Stimulated activated CD8-positive, alpha-beta memory T cell treated with anti-CD3 and anti-CD28 coated beads, Interleukin-2, amount 100 ng/mL, for 48 hours (primary cell): ENCODE measurements at places on chromosomes 5 and 9.

GRCh38 chr9:112489876-112490666 lies 3.4 kb downstream of the KIAA1958 start:
- DNase-seq: no peak

DNA sequence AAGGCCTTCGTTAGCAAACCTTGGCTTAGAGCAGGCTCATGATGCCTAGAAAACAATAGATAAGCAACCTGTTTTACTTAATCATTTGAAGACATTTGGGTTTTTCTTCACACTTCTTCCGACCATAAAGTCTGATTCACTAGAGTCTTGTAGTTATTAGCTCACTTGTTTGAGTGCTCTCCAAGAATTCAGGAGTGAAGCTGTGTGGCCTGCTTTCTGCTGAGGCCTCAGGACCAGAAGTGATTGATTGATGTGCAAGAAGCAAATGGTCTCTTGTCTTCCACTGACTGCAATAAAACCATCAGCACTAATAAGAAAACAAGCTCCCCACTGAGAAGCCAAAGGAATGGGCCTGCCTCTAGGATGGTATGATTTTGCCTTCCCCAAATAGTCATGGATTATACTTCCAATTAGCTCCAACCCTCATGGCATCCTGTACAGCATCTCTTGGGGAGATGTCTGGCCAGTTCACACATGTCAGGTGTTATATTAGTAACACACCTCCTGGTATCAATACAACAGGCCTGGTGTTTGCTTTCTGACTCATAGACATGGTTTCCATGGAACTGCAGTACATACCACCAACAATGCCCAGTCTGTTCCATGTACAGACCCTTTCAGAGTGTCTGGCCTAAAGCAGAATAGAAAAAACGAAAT lies 317.6 kb downstream of the CWC27 start:
- no peak for DNase-seq

GRCh38 chr9:81410201-81410600 lies 279.1 kb downstream of the TLE1 start:
- no peak for DNase-seq

DNA sequence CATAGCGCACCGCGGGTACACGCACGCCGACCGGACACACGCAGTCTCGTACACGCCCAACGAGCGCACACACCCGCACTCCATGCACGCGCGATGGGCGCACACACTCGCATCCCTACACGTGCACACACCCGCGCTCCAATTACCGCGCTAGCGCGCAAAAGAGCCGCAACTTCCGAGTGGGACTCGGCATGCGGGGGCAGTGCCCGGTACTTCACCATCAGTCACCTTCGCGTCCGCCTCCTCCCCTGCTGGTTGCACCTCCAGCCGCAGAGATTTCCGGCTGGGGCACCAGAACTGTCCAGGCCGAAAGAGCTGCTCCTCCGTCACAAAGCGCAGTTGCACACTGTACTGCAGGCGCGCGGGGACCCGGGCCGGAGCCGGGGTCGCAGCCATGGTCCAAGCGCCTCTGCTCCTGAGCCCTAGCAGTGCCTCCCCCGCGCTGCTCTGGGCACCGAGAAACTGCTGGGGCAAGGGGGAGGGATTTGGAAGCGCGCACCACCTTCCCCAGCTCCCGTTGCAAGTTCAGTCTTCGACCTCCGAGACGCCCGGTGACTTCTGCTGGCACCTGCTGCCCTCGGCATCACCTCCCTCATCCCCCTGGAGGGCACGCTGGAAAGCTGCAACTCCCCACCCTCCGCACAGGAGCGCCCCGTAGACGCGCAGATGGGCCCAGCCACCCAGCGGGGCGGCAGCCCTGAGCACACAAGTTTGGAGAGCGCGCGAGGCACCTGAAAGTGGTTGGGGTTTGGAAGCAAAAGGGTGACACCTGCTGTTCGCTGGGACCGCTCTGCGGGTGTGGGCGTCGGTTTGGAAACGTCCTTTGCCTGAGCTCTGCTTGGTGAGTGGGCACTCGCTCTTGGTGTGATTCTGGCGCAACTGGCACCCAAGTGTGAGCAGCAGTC lies 337.4 kb upstream of the PUM3 start:
- peak; percentile 38 for DNase-seq

DNA sequence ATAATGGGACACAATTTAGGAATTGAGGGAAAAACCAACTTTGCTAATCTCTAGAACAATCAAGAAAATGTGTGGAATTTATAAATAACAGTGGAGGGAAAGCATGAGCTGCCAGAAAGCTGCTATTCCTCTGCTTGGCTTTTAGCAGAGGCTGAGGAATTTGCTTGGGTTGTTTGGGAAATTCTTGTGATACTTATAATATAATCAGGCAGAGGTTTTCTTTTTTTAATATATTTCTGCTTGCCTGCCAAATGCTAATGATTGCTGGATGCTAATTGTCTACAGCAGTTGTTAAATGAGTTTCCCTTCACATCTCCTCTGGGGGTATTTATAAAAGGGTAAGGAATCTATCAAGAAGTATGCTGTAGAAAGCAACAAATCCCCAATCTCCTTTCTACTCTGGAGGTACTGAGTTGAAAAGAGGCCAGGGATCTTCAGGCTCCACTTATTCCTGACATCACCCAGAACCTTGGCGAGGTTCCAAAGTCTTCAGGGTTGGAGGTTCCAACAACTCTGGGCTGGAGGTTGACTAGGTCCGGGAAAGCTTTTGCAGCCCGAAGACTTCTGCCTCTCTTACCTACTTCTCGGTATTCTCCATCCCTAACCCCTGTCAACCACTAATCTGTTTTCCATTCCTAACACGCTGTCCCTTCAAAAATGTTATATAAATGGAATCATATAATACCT lies 60.4 kb upstream of the TMED7 start:
- DNase-seq: no peak

- no peak for DNase-seq
Observed at GRCh38 chr5:103232393-103232999, 26.1 kb upstream of the MACIR start.

DNA sequence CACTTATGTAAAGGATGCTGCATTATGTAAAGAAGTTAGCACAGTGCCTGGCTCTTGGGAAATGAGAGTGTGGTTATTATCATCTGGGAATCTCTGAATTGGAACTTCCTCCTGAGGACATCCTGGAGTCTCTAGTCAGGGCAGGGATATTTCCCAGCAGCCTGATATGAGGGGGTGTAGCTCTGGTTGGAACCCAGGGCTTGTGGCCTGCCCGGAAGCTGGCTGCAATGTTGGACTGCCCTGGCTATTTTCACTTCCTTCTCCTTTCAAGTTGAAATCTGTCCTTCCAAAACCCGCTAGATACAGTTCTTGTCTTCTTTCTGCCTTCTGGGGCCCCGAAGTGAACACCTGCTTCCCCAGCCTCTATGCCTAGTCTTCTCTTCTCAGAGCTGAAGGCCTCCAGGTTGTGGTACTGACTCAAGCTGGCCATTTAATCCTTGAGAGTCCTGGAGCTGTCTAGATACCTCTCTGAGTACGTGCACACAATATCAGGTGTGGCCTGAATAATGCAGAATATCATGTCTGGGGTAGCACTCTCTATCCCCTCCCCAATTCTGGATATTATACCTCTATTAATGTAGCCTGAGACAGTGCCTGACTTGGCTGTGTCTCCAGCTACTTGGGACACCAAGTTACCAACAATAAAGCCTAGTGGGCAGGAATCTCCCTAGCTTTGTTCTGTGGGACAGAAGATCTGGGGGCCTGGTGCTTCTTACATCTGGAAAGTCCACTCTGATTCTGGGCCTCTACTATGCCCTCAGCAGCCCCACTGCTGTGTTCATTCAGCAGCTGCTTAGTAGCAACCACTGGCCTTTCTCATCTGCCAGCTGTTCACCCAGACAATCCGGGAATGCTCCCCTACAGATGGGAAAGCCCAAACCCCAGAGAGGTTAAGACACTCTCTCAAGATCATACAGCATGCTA lies 45.0 kb downstream of the SLC6A7 start:
- no peak for DNase-seq

DNA sequence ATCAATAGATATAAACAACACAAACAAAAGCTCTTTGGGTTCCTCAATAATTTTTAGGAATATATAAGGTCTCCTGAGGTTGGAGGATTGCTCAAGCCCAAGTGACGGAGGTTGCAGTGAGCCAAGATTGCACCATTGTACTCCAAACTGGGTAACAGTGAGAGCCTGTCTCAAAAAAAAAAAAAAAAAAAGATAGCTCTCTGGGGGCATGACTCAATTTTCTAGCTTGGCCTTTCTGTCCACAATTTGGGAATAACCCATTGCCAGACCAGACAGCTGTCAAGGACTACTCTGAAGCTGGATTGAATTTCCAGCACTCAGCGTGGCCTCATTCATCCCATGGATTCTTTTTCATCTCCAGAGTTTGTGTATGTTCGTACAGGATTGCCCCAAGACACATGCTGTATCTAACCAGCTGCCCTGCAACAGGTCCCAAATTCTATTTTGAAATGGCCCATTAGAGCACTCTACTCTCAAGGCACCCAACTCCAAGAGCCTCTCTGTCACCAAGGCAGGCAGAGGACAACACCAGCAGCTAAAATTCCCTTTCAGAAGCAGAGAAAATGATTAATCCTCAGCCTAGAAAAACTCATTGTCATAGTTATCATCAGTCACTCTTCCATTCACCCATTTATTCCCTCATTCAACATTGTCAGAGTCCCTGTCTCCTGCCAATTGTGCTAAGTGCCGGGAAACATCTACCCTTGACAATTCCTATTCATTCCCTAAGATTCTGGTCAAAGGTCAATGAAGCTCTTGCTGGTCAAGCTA lies 8.7 kb downstream of the FAM193B start:
- no peak for DNase-seq

GRCh38 chr5:134935711-134936602 lies 31.0 kb downstream of the PCBD2 start:
- DNase-seq: no peak

GRCh38 chr5:125559296-125559695 lies 812.9 kb upstream of the ZNF608 start:
- no peak for DNase-seq

GRCh38 chr9:121735793-121736770 lies 84.6 kb downstream of the DAB2IP start:
- DNase-seq: no peak

DNA sequence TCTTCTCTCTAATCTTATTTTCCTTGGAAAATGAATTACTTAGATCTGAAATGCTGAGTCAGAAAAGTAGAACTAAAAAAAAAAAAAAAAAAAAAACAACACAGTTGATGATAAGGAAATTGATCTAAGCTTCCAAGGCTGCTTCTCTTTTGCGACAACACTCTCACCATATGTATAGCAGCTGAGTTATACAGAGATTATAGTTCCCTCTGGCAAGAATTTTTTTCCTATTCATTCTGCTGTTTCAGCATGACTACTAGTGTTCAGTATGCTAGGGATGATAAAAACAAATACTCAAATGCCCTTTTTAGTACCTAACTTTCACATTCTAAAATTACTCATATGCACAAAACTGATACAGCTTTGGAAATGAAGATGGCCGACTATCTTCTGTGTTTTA lies 267.3 kb downstream of the MLLT3 start:
- DNase-seq: no peak

- no peak for DNase-seq
Observed at GRCh38 chr5:117649821-117650220, 1075.2 kb upstream of the SEMA6A start.

GRCh38 chr9:117835798-117836197 lies 131.6 kb downstream of the TLR4 start:
- DNase-seq: no peak

- DNase-seq: no peak
Observed at GRCh38 chr5:104019956-104020355, 457.4 kb upstream of the NUDT12 start.

GRCh38 chr5:121982893-121983285 lies 21.1 kb downstream of the SRFBP1 start:
- DNase-seq: no peak

DNA sequence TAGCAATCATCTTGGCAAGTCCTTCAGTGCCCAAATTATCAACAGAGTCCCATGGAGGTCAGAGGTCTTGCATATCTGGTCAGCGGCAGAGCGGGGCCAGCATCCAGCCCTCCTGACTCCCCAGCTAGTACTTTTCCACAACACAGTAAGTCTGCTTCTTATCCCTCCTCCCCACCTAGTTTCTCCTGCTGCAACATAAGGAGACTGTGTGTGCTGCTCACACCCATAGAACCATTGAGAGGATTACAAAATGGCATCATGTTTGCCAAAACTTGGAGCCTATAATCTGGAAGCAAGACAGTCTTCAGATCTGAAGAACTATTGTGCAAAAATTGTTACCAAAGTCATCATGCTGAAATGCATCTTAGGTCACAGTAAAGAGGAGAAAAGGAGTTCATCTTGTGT lies 125.8 kb upstream of the ZNF366 start:
- DNase-seq: no peak

GRCh38 chr9:89920131-89920530 lies 315.3 kb downstream of the GADD45G start:
- DNase-seq: no peak

DNA sequence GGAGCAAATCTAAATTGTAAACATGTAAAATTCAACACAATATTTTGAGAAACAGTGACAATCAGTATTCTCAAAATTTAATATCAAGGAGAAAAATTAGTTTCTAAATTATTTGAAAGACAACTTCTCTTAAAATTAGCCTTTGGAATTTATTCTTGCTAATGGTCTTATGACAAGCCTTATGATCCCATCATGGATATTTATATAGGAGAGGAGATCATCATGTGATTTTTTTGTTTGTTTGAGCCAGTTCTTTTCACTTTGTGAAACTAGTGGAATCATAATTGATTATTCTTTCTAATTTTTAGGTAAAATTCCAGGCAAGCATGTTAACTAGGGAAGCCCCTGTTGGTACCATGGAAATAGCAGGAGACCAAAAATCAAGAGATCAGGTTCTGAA lies 24.7 kb downstream of the DMXL1 start:
- no peak for DNase-seq

- DNase-seq: no peak
Observed at GRCh38 chr5:2919310-2920018, 168.0 kb upstream of the IRX2 start.

DNA sequence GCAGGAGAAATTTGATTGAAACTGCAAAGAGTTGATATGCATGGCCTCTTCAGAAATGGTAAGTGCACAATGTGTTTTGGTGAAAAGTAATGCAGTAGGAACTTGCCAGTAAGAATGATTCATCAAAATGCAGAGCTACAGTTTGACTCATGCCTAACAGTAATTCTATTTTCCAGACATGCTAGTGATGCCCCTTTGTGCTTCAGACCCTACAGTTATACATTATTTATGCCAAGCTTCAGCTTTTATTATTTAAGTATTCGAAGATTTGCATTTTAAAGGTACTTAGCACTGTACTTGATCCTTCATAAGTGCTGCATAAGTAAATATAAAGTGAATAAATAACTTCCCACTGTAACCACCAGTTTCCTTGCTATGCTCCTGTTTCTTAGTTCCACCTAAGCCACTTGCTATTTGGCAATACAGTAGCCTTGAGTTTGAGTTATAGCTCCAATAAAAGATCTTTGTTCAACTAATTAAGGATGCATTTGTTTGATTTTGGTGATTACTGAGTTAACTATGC lies 3.6 kb upstream of the SPATA31E1 start:
- DNase-seq: no peak

DNA sequence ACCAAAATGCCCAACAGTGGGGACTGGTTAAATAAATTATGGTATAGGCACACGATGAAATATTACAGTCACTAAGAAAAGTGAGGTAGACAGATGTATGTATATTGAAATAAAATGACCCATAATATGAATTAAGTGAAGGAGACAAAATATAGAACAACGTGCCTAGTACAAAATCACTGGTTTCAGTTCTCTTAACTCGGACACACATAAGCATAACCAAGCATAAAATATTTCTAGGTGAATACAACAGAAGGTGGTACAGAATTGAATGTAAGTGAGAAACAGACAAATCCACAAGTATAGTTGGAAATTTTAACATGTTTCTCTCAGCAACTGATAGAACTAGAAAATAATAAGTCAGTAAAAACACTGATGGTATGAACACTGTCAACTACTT lies 22.0 kb downstream of the PUM3 start:
- no peak for DNase-seq
